ENCODE measurements at places on chromosomes 16 and 17. TPM values are rescaled to one million over a fixed set of nuclear protein-coding genes. Genes with fewer than 3 reads are reported as not detected.

DNA sequence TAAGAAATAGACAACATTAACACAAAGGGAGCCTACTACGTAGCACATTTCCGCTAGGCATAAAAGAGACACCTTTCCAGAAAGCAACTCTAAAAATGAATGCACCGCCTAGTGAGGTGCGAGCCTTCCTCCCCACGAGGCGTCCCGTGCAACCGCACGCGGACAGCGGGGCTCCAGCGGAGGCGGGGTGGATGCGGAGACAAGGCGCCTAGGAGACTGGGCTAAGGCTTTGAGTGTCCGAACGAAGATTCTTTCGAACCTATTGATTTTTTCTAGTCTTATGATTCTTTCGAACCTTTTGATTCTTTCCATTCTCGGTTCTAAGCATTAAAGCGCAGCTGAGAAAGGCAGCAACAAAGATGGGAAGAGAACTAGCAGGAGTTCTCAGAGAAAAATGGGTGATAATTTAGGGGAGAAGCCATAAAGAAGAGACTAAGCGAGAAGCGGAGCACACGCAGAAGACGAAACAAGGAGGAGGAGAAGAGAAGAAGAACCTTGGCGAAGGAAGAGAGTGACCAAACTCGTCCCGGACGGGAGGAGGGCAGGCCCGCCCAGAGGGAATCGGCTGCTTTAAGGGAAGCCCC is 394 bp upstream of the CPD start:
- no peak for DNase-seq

GRCh38 chr17:78957128-78957527 is 22.6 kb downstream of the LGALS3BP start:
- no peak for DNase-seq

GRCh38 chr16:55955845-55956244 is 80.7 kb upstream of the CES5A start:
- DNase-seq: no peak

- no peak for DNase-seq
Observed at GRCh38 chr17:9725575-9725974, 65.8 kb downstream of the DHRS7C start.

DNA sequence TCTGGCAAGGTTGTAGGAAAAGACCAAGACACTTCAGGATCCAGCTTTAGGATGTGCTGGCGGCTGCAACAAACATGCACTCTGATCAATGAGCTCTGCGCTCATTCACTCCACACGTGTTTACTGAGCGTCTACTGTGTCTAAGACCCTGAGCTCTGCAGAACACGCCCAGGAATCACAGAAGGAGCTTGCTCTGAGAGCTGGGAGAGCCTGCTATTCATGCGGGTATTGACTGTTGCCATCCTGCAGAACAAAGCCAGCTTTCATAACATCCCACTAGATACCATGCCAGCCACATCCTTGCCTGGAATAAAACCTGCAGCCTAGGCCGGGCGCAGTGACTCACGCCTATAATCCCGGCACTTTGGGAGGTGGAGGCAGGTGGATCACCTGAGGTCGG is 44.1 kb downstream of the NXN start:
- DNase-seq: no peak

DNA sequence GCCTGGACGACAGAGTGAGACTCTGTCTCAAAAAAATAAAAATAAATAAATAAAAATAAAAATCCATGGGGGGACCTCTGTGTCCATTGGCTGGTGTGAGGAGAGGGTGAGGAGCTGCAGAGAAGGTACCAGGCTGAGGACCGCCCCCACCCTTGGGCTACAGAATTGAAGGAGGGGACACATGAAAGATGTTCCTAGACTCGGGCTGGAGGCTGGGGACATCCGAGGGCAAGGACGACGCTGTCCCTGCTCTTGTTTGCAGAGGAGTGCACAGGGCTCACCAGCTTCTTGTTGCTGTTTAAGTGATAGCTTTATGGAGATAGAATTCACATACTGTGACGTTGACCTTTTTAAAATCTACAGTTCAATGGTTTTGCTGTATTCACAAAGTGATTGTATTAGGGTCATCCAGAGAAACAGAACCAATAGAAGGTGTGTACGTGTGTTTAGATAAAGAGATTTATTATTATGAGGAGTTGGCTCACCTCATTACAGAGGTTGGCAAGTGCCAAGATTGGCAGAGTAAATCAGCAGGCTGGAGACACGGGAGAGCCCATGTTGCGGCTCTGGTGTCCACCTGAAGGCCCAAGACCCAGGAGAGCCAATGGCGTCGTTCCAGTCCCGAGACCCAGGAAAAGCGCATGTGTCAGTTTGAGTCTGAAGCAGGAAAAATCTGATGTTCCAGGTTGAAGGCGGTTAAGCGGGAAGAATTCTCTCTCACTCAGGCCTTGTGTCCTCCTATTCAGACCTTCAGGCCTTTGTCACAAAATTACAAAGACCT is 320.7 kb downstream of the SEC14L1 start:
- DNase-seq: no peak

GRCh38 chr16:55248058-55248457 is 75.9 kb upstream of the IRX6 start:
- no peak for DNase-seq

DNA sequence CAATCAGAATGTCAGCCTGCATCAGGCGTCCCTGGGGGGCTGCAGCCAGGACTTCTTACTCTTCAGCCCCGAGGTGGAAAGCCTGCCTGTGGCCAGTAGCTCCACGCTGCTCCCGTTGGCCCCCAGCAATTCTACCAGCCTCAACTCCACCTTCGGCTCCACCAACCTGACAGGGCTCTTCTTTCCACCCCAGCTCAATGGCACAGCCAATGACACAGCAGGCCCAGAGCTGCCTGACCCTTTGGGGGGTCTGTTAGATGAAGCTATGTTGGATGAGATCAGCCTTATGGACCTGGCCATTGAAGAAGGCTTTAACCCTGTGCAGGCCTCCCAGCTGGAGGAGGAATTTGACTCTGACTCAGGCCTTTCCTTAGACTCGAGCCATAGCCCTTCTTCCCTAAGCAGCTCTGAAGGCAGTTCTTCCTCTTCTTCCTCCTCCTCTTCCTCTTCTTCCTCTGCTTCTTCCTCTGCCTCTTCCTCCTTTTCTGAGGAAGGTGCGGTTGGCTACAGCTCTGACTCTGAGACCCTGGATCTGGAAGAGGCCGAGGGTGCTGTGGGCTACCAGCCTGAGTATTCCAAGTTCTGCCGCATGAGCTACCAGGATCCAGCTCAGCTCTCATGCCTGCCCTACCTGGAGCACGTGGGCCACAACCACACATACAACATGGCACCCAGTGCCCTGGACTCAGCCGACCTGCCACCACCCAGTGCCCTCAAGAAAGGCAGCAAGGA is 10.4 kb downstream of the NFE2L1 start:
- no peak for DNase-seq

DNA sequence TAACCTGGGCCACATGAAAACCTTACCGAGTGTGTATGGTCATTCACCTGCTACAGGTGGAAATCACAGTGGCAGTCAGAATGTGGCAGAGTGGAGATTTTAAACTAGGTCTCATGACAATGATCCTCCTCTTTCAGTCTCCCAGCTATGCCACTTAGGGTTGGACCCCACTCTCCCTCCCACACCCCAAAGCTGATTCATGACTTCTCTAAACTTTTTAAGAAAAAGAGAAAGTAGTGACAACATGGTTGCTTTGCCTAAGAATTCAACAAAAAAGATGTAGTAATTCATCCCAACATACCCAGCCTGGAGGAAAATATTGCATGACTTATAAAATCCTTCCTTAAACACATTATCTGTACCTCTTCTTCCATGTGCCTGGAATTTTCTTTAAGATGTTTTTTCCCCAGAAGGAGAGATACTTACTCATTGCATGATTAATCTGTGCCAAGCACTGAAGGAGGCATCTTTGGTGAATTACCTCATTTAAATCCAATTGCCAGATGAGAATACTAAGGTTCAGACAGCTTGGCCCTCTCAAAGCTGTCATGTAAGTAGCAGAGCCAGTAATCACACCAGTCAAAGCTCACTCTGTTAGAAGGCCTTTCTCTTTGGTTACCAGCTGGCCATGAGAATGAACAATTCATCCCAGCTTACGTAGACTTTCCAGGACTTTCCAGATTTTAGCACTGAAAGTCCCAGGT is 119.9 kb downstream of the COPRS start:
- no peak for DNase-seq

DNA sequence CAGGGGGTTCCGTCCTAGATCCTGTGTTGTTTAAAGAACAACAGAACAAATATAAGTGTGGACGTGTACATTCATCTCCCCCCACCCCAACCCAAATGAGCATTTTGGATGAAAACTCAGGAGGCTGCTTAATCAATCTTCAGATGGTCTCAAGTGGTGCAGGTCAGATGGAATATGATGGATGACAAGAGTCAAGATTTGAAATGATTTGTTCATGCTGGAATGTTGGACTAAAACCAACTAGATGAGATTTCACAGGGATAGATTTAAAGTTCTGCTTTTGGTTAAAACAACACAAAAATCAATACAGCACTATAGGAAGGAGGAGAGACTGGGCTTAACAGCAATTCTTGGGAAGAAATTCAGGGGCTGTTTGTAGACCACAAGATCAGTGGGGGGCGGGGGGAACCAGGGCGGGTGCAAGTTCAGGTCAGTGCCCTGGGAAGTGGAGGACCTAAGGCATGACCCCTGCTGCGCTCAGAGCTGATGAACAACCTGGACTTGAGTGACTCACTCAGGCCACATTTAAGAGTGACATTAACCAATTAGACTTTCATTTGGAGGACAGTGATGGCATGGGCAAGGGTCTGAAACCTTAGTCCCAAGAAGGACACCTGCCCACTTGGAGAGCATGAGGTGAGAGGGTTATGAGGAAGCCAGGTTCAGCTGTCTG is 15.1 kb downstream of the TTYH2 start:
- no peak for DNase-seq

- DNase-seq: no peak
Observed at GRCh38 chr16:12501707-12502457, 301.8 kb downstream of the CPPED1 start.

DNA sequence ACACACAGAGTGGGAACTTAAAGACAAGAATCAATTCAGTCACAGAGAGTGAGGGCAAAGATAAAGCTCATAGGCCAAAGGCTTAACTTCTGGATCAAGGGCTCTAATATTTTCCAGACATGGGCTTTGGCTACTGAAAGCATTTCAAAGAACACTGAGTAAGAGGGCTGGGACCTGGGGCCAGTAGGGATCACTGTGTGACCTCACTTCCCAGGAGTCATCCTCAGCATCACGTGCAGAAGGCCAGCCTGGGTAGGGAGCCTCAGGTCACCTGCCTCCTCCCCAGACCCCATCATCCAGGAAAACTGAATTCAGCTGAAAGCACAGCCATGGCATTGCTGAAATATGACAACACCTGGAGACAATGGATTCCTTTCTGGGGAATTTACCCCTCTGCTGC is 163.5 kb downstream of the RAB11FIP4 start:
- no peak for DNase-seq

GRCh38 chr16:84929421-84930297 is 81.7 kb downstream of the ZDHHC7 start:
- no peak for DNase-seq

GRCh38 chr16:80174416-80174815 is 366.4 kb upstream of the DYNLRB2 start:
- no peak for DNase-seq

GRCh38 chr17:39738983-39739884 is 1.5 kb downstream of the GRB7 start:
- DNase-seq: no peak

DNA sequence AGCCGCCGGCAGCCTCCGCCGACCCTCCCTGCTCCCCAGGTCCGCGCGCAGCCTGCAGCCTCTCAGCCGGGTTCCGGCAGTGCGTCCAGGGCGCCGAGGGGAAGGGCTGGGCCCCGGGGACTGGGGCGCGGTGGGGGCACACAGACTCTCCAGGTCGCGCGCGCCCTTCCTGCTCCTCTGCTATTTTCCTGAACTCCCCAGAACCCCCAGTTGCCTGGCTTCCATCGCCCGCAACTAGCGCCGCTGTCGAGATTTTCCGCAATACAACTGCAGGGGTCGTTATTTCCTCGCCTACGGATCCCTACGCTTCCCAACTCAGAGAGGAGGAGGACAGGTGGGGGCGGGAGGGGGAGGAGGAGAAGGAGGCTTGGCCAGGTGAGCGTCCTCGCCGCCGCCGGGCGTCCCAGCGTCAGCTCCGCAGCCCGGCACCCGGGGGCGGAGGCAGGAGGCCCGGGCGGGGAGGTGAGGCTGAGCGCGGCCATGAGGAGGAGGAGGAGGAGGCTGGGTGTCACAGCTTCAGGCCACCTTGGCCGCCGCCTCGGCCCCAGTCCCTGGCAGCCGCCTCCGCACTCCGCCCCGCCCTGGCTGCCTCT is at the start of gene CA10:
TSS of gene CA10 (minus strand) at position 265 of the 593 bp plus-strand sequence.
- DNase-seq: no peak

DNA sequence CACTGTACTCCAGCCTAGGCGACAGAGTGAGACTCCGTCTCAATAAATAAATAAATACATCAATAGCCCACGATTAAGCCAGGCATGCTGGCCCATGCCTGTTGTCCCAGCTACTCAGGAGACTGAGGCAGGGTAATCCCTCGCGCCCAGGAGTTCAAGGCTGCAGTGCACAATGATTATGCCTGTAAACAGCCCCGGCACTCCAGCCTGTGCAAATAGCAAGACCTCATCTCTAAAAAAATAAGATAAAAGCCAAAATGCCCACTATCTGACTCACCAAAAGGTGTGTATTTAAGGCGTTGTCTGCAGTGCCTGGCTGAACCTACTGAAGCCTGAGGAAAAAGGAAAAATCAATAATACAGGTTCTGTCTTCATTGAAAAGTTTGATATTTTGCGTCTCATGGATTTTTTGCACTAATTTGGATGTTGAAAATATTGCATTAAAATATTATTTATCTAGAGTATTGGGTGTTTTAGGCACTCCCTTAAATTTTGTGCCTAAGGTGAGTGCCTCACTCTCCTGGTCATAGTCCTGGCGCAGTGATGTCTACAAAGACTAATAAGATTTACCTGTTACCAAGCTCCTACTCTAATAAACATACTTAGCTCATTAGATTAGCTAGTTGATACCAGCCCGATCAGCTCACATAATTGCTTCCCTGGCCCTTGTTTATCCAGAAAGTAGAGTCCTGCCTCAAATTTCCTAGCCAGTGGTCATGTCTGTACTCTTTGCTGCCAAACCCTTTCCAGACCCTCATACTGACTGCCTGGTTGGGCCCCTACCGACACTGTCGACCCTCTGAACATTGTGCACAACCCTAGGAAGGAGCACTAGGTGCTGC is 24.7 kb upstream of the TOB1 start:
- DNase-seq: no peak

Gene LPO
- polyA plus RNA-seq: 0.19 TPM

Gene NAGPA
- 5.2 TPM for polyA plus RNA-seq

Gene ZP2
- 0.14 TPM for polyA plus RNA-seq

Gene HS3ST3B1
- polyA plus RNA-seq: 0.83 TPM

Gene TADA2A
- polyA plus RNA-seq: 23.2 TPM

Gene CCL8
- polyA plus RNA-seq: 0.68 TPM

Gene ARHGAP44
- polyA plus RNA-seq: 4.8 TPM

Gene SLC47A2
- polyA plus RNA-seq: 0.38 TPM

Gene CES2
- polyA plus RNA-seq: 26.3 TPM

Gene CCDC40
- 5.5 TPM for polyA plus RNA-seq

Gene ADORA2B
- polyA plus RNA-seq: 3.7 TPM

Gene STX1B
- polyA plus RNA-seq: 1.9 TPM

Gene ZDHHC1
- 18.9 TPM for polyA plus RNA-seq

Gene RNF40
- polyA plus RNA-seq: 40.2 TPM
